ENCODE measurements at places on chromosomes 3 and 15. TPM values are rescaled to one million over a fixed set of nuclear protein-coding genes. Genes with fewer than 3 reads are reported as not detected.

Gene PCLAF
- total RNA-seq: 28.6 TPM

Gene CNTN6
- total RNA-seq: not detected

Gene CACNA1D
- total RNA-seq: 0.09 TPM

Gene CPLX3
- not detected for total RNA-seq

Gene GOLGA8G
- total RNA-seq: not detected

Gene HYAL1
- 7.6 TPM for total RNA-seq

Gene CHRNA7
- 0.17 TPM for total RNA-seq

Gene ROPN1
- total RNA-seq: not detected

Gene AHSG
- total RNA-seq: 0.09 TPM
